ENCODE measurements at places on chromosomes 4 and X.

- DNase-seq: peak; percentile 46
Measured at GRCh38 chr4:114599231-114599902, 760 bp downstream of the UGT8 start.

GRCh38 chr4:78653655-78654054, 102.1 kb downstream of the ANXA3 start:
- no peak for DNase-seq

- DNase-seq: no peak
Measured at GRCh38 chr4:150007512-150007911, 70.7 kb upstream of the DCLK2 start.

DNA sequence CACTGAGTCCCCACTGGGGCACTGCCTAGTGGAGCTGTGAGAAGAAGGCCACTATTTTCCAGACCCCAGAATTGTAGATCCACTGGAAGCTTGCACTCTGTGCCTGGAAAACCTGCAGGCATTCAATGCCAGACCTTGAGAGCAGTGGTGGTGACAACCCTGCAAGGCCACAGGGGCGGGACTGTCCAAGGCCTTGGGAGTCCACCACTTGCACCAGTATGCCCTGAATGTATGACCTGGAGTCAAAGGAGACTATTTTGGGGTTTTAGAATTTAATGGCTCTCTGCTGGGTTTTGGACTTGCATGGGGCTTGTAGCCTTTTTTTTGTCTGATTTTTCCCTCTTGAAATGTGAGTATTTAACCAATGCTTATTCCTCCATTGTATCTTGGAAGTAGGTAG, 145.8 kb downstream of the MSN start:
- no peak for DNase-seq

GRCh38 chr4:101724093-101724492, 66.4 kb upstream of the BANK1 start:
- DNase-seq: no peak

- DNase-seq: no peak
Measured at GRCh38 chrX:85391878-85392238, 12.4 kb upstream of the POF1B start.
